Chondrocyte (in vitro differentiated cells): ENCODE measurements at places on chromosomes 7 and 10. TPM values are rescaled to one million over a fixed set of nuclear protein-coding genes. Genes with fewer than 3 reads are reported as not detected.

The AZGP1 gene
- total RNA-seq, result not detected in 3 replicates

DNA sequence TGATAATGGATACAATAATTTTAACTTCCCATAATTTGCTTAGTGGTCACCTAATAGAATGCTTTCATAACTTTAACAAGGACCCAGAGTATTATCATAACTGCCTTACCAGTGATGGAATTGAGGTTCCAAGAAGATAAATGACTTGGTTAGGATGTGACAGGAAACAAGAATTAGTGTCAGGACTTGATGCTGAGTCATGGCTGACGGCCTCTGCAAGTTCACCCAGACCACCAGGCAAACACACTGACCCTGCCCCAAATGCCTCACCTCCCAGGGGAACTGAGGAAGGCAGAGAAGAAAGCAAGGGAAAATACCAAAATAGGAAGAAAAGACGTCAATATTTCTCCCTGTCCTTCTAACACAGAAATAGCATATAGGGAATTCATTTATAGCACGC, 636.3 kb downstream of the PARD3 start:
- DNase-seq, result no peak
- no peaks in the 10 kb centered on the region for H3K36me3 ChIP-seq
- no peak overlapping the region for H3K27ac ChIP-seq
- H3K4me3 ChIP-seq, result no peak overlapping the region
- peaks cover 14% of the 10 kb centered on the region for H3K4me1 ChIP-seq

The MRM2 gene
- 17.7 to 19.8 TPM (median 17.8 TPM) in 3 replicates for total RNA-seq

DNA sequence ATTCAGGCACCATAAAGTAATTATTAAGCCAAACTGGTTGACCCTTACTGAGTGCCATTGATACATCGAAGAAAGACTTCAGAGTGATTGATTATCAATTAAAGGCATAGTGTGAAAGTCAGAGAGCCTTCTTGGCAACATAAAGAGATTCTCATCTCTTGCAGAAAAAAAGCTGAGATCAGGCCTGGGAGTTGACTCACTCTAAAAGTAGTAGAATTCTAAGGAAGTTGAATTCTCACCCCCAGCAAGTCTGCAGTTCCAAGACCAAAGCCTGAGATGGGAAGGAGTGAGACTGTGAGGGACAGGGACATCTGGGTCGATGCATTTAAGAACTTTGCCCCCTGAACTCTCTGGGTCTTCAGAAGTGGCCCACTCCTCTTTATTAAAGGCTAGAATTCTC, 21.6 kb upstream of the ERCC6 start:
- no peaks in the 10 kb centered on the region for H3K27me3 ChIP-seq
- no peak for DNase-seq
- H3K36me3 ChIP-seq, result peaks cover 2% of the 10 kb centered on the region
- H3K27ac ChIP-seq, result no peak overlapping the region
- H3K4me1 ChIP-seq, result peaks cover 62% of the 10 kb centered on the region

DNA sequence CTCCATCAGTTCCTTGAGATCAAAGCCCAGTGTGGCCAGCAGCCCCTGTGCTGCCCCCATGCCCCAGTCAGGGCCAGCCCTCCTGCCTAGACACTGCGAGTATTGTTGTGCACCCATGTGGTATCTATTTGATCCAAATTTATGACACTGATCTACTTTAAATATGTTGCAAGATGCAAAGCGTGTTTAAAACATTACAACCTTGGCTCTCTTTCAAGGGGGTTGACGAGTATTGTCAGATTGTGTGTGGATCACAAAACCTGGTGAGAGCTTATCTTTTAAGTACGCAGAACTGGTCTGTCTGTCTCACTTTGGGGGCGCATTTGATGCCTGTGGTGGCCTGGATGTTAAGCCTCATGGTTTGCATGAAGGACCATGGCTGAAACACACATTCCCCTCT, 108.9 kb downstream of the COL13A1 start:
- H3K4me3 ChIP-seq, result no peak overlapping the region
- no peak for DNase-seq
- no peak overlapping the region for H3K27ac ChIP-seq
- H3K36me3 ChIP-seq, result peaks cover 5% of the 10 kb centered on the region

DNA sequence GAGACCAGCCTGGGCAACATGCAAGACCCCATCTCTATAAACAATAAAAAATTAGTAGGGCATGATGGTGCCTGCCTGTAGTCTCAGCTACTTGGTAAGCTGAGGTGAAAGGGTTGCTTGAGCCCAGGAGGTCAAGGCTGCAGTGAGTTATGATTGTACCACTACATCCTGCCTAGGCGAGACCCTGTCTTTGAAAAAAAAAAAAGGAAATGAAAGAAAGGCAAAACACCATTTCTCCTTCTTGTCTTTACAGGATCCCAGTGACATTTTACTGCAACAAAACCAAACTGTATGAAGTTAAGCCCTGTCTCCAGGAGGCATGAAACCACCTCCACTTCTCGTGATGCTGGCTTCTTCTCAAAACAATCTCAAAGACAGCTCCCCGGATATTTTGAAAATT, 29.9 kb upstream of the PBLD start:
- peaks cover 13% of the 10 kb centered on the region for H3K36me3 ChIP-seq
- no peak for DNase-seq
- H3K4me3 ChIP-seq, result no peak overlapping the region
- no peaks in the 10 kb centered on the region for H3K27me3 ChIP-seq
- no peaks in the 10 kb centered on the region for H3K4me1 ChIP-seq
- H3K27ac ChIP-seq, result no peak overlapping the region

The HOXA3 gene
- 9.3 to 12.1 TPM in 2 of 3 replicates, not detected in the other for total RNA-seq

DNA sequence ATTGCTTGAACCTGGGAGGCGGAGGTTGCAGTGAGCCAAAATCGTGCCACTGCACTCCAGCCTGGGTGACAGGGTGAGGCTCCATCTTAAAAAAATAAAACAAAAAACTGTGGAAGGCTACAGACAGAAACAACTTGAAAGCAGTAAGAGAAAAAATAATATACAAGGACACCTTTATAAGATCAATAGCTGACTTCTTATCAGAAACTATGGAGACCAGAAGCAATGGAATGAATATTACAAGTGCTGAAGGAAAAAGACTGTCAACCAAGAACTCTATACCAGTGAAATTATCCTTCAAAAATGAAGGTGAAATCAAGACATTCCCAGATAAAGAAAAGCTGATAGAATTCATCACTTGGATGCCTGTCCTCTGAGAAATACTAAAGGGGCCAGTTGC, 49.0 kb downstream of the RBAK start:
- H3K27me3 ChIP-seq, result no peaks in the 10 kb centered on the region
- H3K27ac ChIP-seq, result no peak overlapping the region
- no peak for DNase-seq
- H3K36me3 ChIP-seq, result peaks cover 4% of the 10 kb centered on the region
- no peaks in the 10 kb centered on the region for H3K4me1 ChIP-seq
